Ureter (tissue), 1 donor: ENCODE measurements at places on chromosomes 11 and 22. TPM values are rescaled to one million over a fixed set of nuclear protein-coding genes. Genes with fewer than 3 reads are reported as not detected.

DNA sequence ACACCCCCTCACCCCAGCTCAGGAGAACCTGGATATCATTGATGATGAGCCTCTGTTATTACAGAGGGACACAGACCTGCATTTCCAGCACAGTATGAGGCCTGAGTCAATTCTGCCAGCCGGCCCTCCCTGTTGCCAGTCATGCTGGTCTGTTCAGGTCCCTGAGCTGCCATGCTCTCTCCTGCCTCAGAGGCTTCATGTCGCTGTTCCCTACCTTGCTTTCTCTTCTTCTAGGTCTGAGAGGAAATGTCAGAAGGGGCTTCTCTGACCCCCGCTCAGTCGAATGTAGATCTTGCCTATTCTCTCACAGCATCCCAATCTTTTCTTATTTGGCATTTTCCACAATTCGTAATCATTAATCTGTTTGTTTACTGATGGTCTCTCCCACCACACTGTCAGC lies 21.8 kb upstream of the ABCC8 start:
- DNase-seq: no peak

- DNase-seq: no peak
These were observed 485.7 kb downstream of the MN1 start for GRCh38 chr22:27315833-27316232.

DNA sequence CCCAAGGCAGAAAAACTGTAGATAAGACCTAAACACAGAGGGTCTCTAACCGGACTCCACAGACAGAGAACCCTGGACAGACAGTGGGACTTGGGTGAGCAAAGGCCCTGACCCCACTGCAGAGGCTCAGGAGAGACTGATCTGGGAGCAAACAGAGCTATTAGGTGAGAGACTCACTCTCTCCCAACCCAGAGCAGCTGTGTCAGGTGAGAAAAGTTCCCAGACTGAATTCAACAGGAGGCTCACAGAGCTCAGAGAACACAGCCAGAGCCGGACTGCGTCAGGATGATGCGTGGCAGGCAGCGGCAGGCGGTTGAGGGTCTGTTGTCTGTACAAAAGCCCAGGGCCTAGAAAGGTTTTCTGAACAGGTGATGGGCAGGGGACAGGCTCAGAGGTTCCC lies 5.5 kb downstream of the RFPL2 start:
- no peak for DNase-seq

DNA sequence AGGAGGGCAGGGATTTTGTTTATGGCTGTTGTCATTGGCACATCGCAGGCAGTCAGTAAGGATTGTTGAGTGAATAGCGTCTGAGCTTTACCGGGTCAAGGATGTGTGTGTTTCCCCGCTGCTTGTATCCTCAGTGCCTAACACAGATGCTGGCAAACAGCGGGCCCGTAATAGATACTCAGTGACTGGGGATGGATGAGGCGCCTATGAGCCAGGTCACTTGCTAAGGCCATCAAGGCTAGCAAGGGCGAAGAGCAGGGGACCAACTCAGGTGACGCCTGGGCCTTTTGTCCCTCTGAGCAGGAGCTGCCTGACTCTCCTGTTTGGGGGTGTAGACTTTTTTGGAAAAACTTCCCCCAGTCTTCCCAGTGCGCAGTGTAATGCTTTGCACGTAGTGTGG lies 118.1 kb downstream of the HIPK3 start:
- no peak for DNase-seq

DNA sequence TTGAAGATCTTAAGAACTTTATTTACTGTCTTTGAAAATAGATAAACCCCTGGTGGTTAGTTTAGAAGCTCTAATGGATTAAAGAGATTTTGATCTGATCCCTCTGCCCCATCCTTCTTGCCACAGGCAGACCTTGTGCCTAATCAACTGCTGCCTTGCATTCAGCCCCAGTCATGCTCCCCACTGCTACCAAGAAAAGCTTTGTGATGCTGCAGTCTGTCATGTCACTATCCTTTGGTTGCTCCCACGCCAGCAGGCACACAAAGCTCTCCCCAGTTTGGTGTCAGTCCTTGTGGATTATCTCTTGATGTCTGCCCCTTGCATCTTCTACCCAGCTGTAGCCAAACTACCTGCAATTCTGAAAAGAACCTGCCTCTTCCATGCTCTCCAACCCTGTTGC lies 112.2 kb downstream of the MTNR1B start:
- DNase-seq: no peak

GRCh38 chr22:37244114-37244921 lies at the start of gene RAC2:
Gene RAC2 (minus strand): TSS chr22:37244269. CDS start chr22:37244148, 121 bp downstream.
- DNase-seq: peak; percentile 83

- DNase-seq: peak; percentile 87
These were observed 36.5 kb downstream of the GRIK4 start for GRCh38 chr11:120547811-120548681.

The HTR3B gene
- not detected for total RNA-seq

The NPAS4 gene
- total RNA-seq: 1.2 TPM

The RFPL2 gene
- total RNA-seq: not detected

The FOLR3 gene
- total RNA-seq: not detected
